A172 (cell line): ENCODE measurements at places on chromosomes 7 and 10. TPM values are rescaled to one million over a fixed set of nuclear protein-coding genes. Genes with fewer than 3 reads are reported as not detected.

OR2A12 gene
- total RNA-seq, result not detected in 2 replicates

ARF5 gene
- 183 and 245 TPM in 2 replicates for total RNA-seq

ADCY1 gene
- 3.5 and 4.4 TPM in 2 replicates for total RNA-seq

GRCh38 chr10:96935148-96935547 lies 103.0 kb downstream of the LCOR start:
- no peak for DNase-seq

OR13A1 gene
- total RNA-seq, result not detected in 2 replicates

DNA sequence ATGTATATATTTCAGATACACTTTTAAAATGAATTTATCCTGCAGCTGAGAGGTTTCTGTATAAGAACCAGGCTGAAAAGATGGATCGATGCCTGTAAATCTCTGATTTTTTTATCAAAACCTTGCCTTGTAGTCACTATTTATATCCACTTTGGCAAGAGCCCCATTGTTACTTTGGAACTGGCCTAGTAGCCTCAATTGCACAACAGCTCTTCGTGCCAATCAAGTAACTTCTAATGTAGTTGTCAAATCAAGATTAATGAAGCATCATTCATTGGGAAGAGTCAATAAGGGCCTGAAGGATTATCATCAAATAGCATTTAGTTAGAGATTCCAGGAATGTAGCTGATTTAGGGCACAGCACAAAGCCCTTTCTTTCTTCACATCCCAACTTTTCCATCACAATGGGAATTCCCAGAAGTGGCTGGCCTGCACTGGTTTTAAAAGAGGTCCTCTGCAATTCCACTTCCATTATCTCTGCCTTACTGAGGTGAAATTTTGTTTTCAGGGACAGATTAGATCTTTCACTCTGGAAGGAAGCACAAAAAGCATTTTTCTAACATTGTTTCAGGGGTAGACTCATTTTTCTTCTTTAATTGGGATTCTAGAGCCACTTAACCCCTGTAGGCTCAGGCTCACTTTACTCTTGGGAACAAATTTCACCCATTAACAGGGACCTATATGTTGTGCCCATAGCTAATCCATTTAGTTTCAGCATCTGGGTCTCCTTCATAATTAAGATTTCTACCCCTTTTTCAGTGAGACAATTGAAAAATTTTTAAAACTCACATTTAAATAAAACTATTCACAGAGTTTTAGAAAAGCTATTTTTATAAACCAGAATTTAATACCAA lies 97.8 kb downstream of the CALCR start:
- no peak for DNase-seq

IGF2BP3 gene
- total RNA-seq, result 64.3 and 74.1 TPM in 2 replicates

GRCh38 chr10:132883391-132883881 lies 58.9 kb downstream of the CFAP46 start:
- no peak for DNase-seq

- no peak for DNase-seq
Observed at GRCh38 chr10:131708225-131708880, 192.5 kb upstream of the PPP2R2D start.
